Right lobe of liver (tissue), 6 donors: ENCODE measurements at places on chromosomes 7 and 10. TPM values are rescaled to one million over a fixed set of nuclear protein-coding genes. Genes with fewer than 3 reads are reported as not detected.
A peak's percentile ranks its signal among the peaks of the same experiment; 100 is the strongest.

DNA sequence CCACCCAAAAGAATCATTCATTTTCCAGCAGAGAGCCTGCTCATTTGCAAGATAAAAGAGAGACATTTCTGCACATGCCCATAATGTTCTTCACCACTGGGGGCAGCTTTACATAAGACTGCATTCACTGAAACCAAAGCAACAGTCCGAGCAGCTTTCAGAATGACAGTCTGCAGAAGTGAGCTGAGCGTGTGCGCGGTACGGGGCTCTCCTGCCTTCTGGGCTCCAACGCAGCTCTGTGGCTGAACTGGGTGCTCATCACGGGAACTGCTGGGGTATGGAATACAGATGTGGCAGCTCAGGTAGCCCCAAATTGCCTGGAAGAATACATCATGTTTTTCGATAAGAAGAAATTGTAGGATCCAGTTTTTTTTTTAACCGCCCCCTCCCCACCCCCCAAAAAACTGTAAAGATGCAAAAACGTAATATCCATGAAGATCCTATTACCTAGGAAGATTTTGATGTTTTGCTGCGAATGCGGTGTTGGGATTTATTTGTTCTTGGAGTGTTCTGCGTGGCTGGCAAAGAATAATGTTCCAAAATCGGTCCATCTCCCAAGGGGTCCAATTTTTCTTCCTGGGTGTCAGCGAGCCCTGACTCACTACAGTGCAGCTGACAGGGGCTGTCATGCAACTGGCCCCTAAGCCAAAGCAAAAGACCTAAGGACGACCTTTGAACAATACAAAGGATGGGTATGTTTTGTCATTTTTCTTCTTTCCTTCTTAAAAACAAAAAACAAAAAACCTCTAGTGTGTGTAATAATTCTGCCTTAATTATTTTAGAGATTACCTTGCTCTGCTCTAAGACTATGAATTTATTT, at the start of gene LRRTM3:
TSS of gene LRRTM3 (plus strand) at position 141 of the 820 bp plus-strand sequence.
- peak; percentile 52 for DNase-seq

DNA sequence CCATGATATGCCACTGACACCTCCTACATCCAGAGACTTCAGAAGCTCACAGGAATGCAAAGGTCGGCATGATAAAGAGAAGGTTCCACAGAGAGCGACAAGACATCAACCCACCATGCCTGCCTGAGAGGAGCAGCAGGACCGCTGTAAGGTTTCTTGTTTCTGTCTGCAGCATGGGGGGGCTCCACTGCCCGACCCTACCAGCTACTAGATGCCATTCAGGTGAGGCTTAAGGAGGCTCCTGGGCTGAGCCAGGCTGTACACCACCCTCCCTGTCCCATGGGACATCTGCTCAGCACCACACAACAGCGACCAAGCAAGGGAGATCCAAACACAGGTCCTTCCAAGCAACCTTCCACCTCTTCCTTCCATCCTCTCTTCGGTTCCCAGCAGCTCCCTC, 234.6 kb downstream of the TNS3 start:
- DNase-seq = no peak

Gene TMEM213
- not detected for total RNA-seq

Gene NODAL
- not detected for total RNA-seq

Gene AKR1C4
- 255 TPM for total RNA-seq

Gene GAD2
- total RNA-seq = not detected

Gene PPP1R17
- total RNA-seq = not detected
